ENCODE measurements at places on chromosomes 13 and 19. TPM values are rescaled to one million over a fixed set of nuclear protein-coding genes. Genes with fewer than 3 reads are reported as not detected.

Gene SULT2A1
- total RNA-seq: not detected

Gene LRRC63
- total RNA-seq: 0.49 TPM

Gene OR7A5
- total RNA-seq: 0.22 TPM

Gene OLFM2
- 6.9 TPM for total RNA-seq

Gene LRRC25
- 8.2 TPM for total RNA-seq

Gene FAM83E
- not detected for total RNA-seq

Gene C1QTNF9
- 2.4 TPM for total RNA-seq

Gene OSCAR
- total RNA-seq: 4.0 TPM

Gene SHISA7
- 9.0 TPM for total RNA-seq

Gene MYO1F
- 60.9 TPM for total RNA-seq

Gene FUT1
- 3.6 TPM for total RNA-seq

Gene ANKLE1
- 1.7 TPM for total RNA-seq

All from sciatic nerve (tissue), 2 donors.